Right forelimb (tissue), 1 donor: ENCODE measurements at places on chromosomes 1 and 21.
A peak's percentile ranks its signal among the peaks of the same experiment; 100 is the strongest.

DNA sequence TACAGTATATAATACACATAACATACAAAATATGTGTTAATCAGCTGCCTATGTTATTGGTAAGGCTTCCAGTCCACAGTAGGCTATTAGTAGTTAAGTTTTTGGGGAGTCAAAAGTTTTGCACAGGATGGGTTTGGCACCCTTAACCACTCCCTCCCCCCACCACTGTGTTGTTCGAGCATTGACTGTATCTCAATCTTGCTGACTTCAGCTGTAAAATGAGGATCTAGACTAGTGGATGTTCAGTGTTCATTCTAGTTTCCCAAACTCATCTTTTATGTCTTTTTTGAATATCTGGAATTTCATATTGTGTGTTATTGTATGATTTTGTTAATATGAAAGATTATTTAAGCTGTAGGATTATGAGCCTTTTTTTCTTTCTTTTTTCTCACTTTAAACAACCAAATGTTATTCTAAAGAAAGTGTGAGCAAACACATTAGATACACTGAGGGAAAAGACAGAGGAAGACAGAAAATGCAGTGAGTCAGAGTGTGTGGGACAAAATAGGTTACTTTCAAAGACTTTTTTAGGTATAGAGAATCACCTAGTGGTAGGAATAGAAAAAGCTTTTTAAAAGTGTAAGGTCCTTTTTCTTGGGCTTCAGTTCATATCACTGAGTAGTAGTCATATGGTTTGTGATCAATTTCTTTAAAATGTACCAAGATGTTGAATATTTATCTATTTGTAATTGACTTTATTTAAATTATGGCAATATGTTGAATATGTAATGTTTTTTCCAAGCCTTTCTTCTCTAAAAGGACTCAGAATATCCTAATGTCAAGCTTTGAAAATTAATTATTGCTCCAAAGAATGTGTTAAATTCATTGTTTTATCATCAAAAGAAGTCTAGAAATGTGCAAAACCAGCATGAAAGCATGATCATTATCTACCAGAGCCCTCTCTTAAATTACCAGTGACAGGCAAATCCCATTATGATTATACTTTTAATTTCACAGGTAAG is 17.9 kb upstream of the CENPF start:
- DNase-seq = no peak

- DNase-seq = no peak
These were observed 54.0 kb downstream of the DAB1 start for GRCh38 chr1:57369889-57370288.

GRCh38 chr1:51230501-51231078 is 5.5 kb upstream of the RNF11 start:
- no peak for DNase-seq

DNA sequence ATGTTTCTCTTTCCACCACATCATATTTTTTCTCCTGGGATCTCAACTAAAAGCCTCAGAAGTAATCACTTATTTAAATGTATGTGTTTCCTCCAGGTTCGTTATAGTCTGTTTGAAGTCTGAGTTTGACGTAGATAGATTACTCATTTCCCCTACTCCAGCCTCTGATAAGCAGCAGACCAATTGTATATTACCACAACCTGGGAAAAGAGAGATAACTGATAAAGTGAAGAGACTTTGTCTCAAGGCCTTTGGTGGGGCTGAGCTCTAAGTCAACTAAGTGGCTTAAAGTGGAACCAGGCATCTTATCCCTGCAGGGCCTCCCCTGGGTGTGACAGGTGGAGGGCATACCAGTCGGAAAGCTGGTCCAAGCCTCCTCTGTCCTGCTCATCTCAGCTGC is 34.9 kb upstream of the CACNA1E start:
- no peak for DNase-seq

GRCh38 chr1:209048941-209049669 is 534.4 kb upstream of the CAMK1G start:
- no peak for DNase-seq

DNA sequence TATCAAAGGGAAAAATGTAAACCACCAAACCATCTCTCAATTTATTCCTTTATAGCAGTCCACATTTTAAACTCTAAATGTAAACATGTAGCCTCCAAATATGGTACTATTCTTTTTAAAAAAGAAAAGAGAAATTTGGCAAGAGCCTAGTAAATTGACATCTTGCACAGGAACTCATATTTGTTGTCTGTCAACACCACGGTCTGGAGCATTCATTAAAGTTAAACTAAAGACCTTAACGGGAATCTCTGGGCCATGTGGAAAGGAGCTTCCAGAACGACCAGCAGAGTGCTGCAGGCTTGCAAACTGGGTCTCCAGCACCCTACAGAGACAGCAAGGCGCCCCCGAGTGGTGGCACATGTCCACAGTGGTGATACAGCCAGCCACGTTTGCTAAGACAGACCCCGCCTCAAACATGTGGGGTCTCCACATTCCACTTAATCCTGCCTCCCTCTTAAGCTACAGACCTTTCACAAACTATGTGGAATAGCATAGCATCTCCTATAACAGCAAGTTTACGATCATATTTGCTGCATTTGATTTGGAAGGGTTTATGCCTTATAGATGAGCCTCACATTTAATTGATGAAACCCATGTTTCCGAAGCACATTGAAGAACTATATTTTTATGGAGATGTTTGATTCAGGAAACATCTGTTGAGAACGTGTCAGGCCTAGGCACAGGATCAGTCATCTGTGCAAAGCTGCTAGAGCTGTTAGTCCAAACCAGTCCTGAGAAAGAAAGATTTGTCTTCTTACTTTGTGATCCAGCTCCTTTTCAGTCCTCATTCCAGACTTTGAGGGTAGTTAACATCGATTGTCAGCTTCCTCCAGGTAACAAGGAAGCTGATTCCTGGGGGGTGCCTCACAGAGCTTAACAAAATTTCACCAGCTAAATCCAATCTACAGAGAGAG is 96.4 kb upstream of the BACE2 start:
- DNase-seq = no peak

- DNase-seq = no peak
These were observed 69.8 kb downstream of the SPSB1 start for GRCh38 chr1:9362488-9362887.

- DNase-seq = no peak
These were observed 35.3 kb upstream of the NGF start for GRCh38 chr1:115373305-115373704.

DNA sequence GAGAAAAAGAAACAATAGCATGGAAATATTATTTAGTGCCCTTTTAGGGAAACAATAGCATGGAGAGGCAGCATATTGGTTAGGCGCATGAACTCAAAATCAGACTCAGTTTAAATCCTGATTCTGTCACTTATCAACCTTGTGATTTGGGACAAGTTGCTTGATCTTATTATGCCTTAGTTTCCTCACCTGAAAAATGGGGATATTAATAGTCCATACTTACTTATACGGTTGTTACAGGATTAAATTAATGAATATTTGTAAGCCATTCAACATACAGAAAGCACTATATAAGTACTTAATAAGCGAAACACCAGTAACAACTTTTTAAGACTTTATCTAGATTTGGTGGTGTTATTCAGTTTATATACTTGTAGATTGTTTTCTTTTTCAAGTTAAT is 1.2 kb downstream of the TSEN15 start:
- no peak for DNase-seq

DNA sequence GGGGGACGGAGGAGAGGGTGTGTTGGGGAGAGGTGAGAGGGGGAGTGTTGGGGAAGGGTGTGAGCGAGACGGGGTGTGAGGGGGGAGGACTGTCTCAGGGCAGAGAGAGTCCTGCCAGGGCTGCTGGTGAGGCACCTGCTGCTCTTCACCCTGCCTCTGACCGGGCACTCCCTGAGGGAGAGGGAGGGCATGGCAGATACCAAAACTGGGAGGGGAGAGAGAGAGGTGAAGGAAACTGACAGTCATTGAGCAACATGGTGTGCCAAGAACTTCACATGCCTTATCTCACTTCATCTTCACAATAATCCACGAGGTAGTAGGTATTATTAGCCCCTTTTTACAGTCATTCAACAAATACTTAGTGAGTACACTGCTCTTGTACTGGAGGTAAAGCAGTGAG is 61.3 kb upstream of the ARTN start:
- no peak for DNase-seq

- DNase-seq = no peak
These were observed 251.9 kb upstream of the B3GALT2 start for GRCh38 chr1:193438312-193438711.

DNA sequence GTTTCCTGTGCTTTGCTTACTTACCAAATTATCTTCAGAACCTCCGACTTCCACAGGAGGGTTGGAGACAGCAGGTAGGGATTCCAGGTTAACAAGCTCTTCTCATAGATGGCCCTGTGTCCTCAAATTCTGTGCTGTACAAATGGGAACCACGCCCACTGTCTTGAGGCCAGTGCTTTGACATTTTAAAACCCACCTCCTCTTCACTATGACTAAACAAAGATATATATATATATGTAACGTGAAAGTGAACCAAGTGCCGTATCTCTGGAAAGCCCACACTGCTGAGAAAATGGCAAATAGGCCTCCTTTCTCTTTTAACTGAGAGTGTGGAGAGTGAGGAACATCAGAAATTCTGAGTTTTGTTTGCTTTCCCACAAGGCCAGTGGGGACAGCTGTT is 99.6 kb downstream of the ZBTB18 start:
- no peak for DNase-seq

DNA sequence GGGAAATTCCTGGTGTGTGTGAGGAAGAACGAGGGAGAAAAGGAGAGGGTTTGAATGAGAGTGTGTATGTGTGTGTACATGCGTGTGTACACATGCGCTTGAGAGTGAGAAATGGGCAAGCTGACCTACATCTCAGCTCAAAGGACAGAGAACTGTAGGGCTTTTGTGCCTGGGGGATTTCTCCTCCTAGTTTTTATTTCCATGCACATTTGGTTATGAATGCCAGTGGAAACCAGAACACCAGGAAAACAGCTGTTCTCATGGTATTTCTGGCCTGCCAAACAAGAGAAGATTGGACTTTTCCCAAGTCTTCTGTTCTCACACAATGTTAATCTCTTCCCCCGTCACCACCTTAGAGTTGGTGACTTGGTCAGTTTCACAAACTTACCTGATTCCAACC is 45.2 kb downstream of the SLC44A3 start:
- no peak for DNase-seq

DNA sequence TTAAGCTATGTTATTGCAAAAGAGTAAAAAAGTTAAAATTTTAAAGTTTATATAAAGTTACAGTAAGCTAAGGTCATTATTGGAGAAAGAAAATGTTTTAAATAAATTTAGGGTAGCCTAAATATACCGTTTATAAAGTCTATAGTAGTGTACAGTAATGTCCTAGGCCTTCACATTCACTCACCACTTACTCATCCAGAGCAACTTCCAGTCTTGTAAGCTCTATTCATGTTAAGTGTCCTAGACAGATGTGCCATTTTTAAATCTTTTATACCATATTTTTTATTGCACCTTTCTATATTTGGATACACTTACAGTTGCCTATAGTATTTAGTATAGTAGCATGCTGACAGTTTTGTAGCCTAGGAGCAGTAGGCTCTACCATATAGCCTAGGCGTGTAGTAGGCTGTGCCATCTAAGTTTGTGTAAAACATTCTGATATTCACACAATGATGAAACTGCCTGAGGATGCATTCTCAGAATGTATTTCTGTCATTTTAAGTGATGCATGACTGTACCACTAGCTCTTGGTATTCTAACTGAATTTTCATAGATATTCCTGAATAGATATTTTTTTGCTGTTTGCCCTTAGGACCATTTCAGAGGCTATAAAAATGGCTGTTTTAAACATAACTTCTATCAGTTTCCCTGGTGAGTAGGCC is 26.8 kb downstream of the PPP2R5A start:
- DNase-seq = no peak

- no peak for DNase-seq
These were observed 183.5 kb upstream of the HMGB4 start for GRCh38 chr1:33680281-33680840.

DNA sequence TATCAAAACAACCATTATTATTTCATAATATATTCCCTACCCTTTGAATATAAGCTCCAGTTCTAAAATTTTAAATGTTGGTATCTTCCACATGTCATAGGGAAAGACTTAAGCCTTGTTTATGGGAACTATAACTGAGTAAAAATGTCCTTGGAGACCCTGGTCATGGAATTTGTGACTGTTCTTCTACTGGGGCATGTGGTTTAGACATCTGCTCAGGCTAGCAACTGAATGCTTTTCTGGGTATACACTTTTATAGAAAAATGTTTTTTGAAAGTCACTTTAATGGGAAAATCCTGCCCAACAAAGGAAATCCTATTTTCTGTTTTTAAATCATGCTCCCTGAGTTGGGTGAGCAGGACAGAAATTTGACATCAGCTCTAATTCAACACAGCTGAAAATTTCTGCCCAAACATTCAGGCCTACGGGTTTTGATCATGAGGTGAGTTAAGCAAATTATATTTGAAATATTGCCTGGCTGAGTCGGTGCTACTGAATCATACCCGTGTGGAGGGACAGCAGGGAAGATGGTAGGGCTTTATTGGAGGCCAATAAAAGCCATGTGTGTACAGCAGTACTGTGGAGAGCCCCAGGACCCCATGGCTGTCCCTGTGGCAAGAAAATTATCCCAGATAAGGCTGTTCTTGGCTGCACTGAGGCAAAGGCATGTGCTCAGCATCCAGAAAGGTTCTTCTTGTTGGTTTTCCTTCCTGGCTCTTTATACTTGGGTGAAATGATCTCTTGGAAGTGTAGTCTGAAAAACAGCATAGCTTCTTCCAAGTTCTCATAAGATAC is 391.8 kb downstream of the DISC1 start:
- DNase-seq = no peak

DNA sequence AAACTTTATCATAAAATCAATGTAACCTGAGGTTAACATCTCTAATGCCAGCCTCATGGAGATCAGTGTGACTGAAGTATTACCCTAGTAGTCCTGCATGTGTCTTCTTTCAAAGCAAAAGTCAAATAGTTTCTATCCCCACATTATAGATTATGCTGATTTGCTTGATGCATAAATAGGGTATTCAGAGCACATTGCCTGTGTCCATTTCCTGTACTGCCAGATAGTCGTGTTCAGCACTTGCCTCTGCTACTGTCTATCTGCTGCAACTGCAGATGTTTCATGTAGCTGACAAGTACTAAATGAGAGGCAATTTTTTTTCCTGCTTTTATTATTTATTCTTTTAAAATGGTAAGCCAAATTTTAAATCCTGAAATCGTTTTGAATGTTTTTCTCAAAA is 348.7 kb downstream of the CHRM3 start:
- no peak for DNase-seq

DNA sequence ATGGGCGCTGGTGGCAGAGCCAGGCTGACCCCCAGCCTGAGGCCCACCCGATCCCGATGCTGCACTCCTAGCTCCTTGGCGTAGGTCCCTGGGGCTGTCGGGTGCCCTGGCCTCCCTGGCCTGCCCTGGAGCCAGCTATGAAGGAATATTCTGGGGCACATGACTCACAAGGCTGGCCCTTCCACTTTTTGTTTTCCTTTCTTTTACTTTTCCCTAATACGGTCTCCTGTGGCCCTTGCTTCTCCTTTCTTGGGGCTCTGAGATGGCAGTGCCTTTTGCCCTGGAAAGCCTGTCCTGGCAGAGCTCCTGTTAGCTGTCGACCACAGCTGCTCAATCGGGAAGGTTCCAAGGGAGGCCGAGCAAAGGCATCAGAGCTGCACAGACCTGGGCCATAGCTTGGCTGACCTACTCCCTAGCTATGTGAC is 22.1 kb downstream of the ARHGEF10L start:
- no peak for DNase-seq

- peak; percentile 40 for DNase-seq
These were observed 19.8 kb downstream of the SERINC2 start for GRCh38 chr1:31432592-31433395.

GRCh38 chr1:158248118-158248517 is 6.1 kb upstream of the CD1A start:
- no peak for DNase-seq

- DNase-seq = no peak
These were observed 48.3 kb upstream of the H6PD start for GRCh38 chr1:9186082-9186859.
